Left lobe of liver (tissue), 2 donors: ENCODE measurements at places on chromosomes 6 and 20.

DNA sequence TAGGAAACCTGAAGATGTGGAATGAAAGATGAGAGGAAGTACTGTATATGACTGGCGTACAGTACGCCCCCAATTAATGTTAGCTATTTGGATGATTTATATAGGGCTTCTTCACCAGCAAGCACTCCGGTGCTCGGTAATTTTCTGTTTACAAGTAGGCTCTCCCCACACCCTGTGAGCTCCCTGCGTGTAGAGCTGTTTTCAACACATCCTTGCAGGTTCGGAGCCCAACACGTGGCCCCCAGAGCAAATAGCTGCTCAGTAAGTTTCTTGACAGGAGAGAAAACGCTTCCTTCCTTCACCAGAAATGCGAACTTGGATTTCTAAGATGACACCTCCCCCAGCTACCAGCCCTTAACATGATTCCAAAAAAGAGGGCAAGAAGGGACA lies 1.2 kb upstream of the RAB22A start:
- no peak for DNase-seq

GRCh38 chr6:112287577-112288225 lies 33.3 kb upstream of the LAMA4 start:
- no peak for DNase-seq

GRCh38 chr6:34969662-34970265 lies 80.7 kb downstream of the ANKS1A start:
- no peak for DNase-seq

DNA sequence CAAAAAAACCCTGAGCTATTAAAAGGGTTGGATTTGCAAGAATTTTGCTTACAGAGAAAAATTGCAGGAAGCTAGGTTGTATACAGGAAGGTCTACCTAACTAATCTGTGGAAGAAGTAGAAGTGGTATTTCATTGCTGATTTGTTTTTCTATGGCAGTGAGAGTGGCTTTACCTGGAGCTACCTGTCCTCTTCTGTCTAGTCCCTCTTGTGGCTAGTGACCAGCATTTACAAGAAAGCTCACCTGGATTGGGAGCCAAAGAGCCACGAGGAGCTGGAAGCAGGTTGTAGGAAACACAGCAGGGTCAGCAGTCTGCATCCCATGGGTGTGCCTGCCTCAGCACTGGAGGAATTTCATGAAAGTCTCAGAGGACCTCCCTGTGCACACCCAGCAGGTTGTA lies 120.3 kb upstream of the RALGAPA2 start:
- no peak for DNase-seq

- no peak for DNase-seq
Measured at GRCh38 chr6:126134491-126134890, 148.2 kb downstream of the TRMT11 start.

GRCh38 chr6:146781836-146782235 lies 183.1 kb downstream of the ADGB start:
- no peak for DNase-seq

DNA sequence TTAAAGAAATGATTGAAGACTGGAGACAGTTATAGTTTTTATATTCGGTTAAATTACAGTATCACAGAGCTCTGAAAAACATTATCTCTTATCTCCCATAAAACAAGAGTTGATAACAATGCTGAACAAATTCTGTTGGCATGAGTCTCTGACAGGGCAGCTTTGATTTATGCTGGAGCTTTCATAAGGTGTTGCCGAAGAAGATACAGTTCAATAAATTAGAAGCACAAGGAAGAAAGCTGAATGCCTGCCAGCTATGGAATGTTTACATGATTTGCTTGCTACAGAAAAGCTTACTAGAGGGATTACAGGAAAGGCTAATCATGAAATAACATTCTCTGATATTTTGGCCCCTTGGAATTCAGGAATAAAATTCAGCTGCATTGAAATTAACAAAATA lies 431.9 kb upstream of the GJE1 start:
- DNase-seq = no peak

DNA sequence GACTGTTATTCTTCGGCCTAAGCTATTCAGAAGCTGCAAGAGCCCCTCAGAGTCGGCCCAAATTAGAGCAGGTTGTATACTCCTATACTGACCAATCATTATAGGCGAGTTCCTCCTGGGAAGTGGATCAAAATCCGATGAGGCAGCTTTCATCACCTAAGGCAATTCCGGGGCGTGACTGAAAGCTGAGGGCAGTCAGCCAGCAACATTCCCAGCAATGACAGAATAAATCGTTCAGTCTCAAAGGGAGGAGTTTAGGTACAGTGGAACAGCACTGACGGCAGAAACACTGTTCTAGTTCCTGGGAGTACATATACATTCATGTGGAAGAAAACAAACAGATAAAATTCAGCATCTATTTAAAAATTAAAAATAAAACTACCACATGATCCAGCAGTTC lies 10.8 kb downstream of the HLA-DQB2 start:
- no peak for DNase-seq

GRCh38 chr20:62146019-62146755 lies 2.6 kb downstream of the SS18L1 start:
- peak; percentile 86 for DNase-seq

GRCh38 chr20:890666-891057 lies 25.5 kb downstream of the ANGPT4 start:
- DNase-seq = no peak

GRCh38 chr6:51468704-51469103 lies 618.7 kb downstream of the PKHD1 start:
- DNase-seq = no peak

DNA sequence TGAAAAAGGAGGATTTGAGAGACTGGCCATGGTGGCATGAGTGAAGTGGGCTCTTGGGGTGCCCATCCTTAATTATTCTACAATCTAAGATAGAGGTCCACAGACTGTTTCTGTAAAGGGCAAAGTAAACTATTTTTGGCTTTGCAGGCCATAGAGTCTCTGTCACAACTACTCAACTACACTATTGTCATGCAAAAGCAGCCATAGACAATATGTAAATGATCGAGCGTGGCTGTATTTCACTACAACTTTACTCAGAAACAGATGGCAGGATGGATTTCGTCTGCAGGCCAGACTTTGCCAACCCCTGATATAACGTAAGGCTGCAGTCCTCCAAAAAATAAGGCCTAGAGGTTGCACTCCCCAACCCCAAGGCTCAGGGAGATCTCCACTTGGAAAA lies 58.2 kb upstream of the NAA20 start:
- DNase-seq = no peak

- DNase-seq = no peak
Measured at GRCh38 chr6:137427656-137428290, 66.4 kb downstream of the OLIG3 start.

DNA sequence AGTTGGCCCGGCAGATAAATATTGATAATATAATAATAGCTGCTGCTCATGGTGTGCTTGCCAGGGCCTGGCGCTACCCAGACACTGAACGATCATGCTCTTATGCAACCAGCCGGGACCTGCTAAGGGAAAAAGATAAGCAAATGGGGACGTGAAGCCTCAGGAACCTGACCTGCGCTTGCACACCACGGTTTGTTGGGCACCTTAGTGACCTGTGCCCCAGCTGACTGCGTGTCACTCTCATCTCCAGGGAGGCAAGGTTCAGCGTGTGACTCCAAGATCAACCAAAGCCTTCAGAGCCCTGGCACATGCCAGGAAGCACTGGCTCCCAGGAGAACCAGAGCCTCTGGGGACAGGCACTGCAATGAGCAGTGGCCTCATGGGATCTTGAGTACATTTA lies 111.1 kb downstream of the AGPAT4 start:
- DNase-seq = peak; percentile 95

GRCh38 chr6:12504325-12504966 lies 212.1 kb upstream of the PHACTR1 start:
- no peak for DNase-seq

DNA sequence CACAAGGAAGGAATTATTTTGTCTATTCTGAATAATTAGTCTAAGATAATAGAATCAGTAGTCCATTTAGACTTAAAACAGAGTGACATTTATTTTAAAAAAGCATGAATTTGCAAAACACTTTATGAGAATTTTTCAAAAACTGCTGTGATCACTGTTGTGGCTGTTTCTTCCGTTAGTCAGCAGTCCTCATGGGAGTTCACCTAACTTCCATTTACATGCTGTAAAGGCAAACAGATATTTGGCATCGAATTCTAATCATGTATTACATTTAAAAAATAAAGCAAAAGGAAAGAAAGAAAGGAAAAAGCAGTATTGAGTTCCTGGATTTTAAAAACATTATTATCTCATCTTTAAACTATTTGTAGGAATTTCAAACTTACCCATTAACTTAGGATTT lies 111.8 kb downstream of the MTHFD1L start:
- no peak for DNase-seq
